ENCODE measurements at places on chromosomes 1 and 21. TPM values are rescaled to one million over a fixed set of nuclear protein-coding genes. Genes with fewer than 3 reads are reported as not detected.

GRCh38 chr1:147238053-147238902 is 4.2 kb upstream of the CHD1L start:
- no peaks in the 10 kb centered on the region for H3K27me3 ChIP-seq
- no peak for DNase-seq
- no peaks in the 10 kb centered on the region for H3K36me3 ChIP-seq
- no peaks in the 10 kb centered on the region for H3K4me1 ChIP-seq

The LIPI gene
- total RNA-seq = not detected

The TDRD5 gene
- not detected for total RNA-seq

The RIPPLY3 gene
- total RNA-seq = not detected

GRCh38 chr1:28971980-28972771 is 57.8 kb downstream of the EPB41 start:
- no peaks in the 10 kb centered on the region for H3K27me3 ChIP-seq
- DNase-seq = no peak
- no peak overlapping the region for H3K27ac ChIP-seq

- H3K36me3 ChIP-seq = no peaks in the 10 kb centered on the region
- no peaks in the 10 kb centered on the region for H3K27me3 ChIP-seq
- DNase-seq = no peak
- H3K4me3 ChIP-seq = no peak overlapping the region
- no peak overlapping the region for H3K27ac ChIP-seq
- no peaks in the 10 kb centered on the region for H3K4me1 ChIP-seq
These were observed 20.9 kb downstream of the ERICH3 start for GRCh38 chr1:74652711-74653139.

The FAM131C gene
- 5.2 TPM for total RNA-seq

The SPRR5 gene
- total RNA-seq = not detected

The NIBAN1 gene
- 198 TPM for total RNA-seq

- H3K4me1 ChIP-seq = no peaks in the 10 kb centered on the region
- H3K36me3 ChIP-seq = no peaks in the 10 kb centered on the region
- DNase-seq = no peak
These were observed 73.4 kb upstream of the MCOLN3 start for GRCh38 chr1:85121744-85122143.

- H3K4me1 ChIP-seq = peaks cover 3% of the 10 kb centered on the region
- H3K27ac ChIP-seq = peak overlapping the region; percentile 85
- H3K4me3 ChIP-seq = peak overlapping the region; percentile 84
- DNase-seq = no peak
- no peaks in the 10 kb centered on the region for H3K36me3 ChIP-seq
These were observed 9.3 kb upstream of the ARHGAP29 start for GRCh38 chr1:94246692-94247137.

- no peak overlapping the region for H3K4me3 ChIP-seq
- DNase-seq = no peak
- no peaks in the 10 kb centered on the region for H3K27me3 ChIP-seq
- no peaks in the 10 kb centered on the region for H3K4me1 ChIP-seq
These were observed 21.6 kb downstream of the HUNK start for GRCh38 chr21:31894457-31894856.

- H3K36me3 ChIP-seq = no peaks in the 10 kb centered on the region
- peaks cover 10% of the 10 kb centered on the region for H3K4me1 ChIP-seq
- no peaks in the 10 kb centered on the region for H3K27me3 ChIP-seq
- no peak overlapping the region for H3K27ac ChIP-seq
- DNase-seq = no peak
These were observed 108.8 kb upstream of the ARTN start for GRCh38 chr1:43824795-43825194.

GRCh38 chr1:222071387-222071786 is 329.5 kb upstream of the DUSP10 start:
- H3K4me3 ChIP-seq = no peak overlapping the region
- no peak overlapping the region for H3K27ac ChIP-seq
- DNase-seq = no peak
- H3K4me1 ChIP-seq = no peaks in the 10 kb centered on the region
- no peaks in the 10 kb centered on the region for H3K27me3 ChIP-seq
- no peaks in the 10 kb centered on the region for H3K36me3 ChIP-seq
